ENCODE measurements at places on chromosomes 7 and 10.

DNA sequence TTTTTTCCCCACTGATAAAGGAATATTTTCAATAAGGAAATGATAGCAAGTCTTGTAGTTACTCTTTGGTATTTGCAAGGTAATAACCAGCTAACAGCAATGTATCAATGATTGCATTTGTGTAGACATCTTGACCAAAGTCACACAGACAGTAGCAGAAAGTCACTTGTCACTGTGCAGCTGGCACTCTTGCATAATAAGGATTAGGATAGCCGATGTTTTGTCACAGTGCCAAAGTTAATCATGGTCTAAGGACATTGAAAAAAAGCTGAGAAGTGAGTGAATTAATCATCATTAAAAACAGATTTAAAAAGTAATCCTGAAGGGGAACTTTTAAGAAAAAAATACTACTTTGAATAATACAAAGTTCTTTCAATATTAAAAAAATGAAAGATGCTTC is 834.3 kb upstream of the C7orf33 start:
- no peak for DNase-seq

- no peak for DNase-seq
Observed at GRCh38 chr10:77602231-77602912, 35.2 kb downstream of the KCNMA1 start.

DNA sequence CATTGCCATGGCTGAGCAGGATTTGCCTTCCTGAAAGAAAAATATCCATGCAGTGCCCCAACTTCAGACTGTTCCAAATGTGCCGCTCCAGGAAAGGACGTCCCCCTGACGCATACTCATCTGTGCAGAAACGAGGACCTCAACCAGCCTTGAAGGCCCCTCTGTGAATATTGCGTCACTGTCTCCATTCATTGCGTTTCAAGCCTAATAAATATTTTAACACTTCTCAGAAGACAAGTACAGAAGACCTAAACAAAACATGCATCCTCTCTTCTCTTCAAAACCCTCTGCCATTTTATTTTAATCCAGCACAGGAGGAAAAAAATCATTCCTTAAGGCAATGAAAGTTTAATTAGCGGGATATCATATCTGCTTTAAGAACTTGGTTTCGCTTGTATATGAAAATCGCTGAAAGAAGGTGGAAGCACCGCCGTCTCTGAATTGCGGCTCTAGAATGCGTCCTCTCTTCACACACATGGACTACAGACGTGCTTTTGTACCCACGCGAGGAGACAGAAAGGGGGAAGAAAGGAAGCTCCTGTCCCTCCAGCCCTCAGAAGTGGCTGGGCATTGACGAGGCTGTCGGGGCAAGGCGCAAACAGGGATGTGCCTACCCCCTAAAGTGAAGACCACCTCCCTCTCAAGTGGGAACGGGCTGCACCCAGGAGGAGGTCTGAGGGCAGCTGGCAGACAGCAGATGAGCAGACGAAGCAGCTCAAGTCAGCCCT is 36.8 kb downstream of the RGS10 start:
- no peak for DNase-seq

GRCh38 chr7:87598234-87599009 is 2.3 kb downstream of the ABCB1 start:
- no peak for DNase-seq

DNA sequence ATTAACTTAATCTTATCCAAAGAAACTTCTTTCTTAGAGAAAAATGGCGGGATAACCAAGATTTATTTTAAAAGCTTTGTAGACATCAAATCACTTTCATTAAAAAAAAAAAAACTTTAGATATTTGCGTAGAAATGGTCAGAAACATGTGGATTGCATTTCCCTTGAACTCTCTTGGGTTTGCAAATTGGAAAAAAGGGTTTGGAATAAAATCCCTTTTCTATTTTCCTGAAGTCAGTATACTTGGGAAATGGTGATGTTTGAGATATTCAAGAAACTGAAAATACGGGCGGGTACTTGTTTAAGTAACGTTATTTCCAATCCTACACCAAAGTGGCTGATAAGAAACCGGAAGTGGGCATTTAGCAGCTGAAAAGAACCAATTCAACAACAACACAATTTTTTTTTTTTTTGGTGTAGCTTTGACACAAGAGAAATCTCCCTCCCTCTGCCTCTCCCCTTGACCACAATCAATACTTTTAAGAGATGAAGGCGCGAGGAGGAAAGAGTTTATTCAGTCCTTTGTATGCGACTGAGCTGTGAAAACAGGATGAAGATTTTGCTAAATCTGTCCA is 13.7 kb upstream of the GFRA1 start:
- DNase-seq: no peak

DNA sequence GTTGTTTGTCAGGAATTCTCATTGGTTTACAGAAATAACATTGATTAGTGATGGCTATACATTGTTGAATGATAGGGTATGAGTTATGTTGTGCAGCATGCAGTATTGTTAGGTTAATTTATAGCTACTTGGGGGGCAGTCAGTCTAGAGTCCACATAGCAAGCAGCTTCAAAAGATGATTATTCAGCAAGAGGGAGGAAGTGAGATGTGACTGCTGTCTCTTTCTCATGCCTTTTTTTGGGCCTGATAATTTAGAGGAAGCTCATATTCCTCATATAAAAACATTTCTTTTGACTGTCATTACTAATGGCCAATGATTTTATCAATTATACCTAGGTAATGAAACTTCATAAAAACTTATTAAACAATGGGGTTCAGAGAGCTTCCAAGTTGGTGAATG is 3.4 kb upstream of the TBRG4 start:
- DNase-seq: no peak

DNA sequence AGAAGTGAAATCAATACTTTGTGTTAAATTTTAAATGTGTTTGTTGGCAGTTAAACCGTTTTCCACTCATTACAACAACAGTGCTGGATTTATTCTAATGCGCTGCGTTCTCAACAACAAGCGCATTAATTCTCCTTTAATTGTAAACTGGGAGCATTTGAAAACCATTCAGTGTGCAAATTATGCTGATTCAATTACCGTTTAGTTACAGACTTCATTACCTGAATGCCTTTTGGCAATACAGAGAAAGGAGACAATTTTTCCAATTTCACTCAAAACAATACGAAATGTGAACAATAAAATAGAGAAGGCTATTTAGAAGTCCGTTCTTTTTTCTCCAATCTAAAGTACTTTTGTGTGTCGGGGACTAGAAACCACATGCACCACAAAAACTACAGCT is 4.2 kb downstream of the NXPH1 start:
- no peak for DNase-seq

- DNase-seq: peak; percentile 83
Observed at GRCh38 chr7:101140746-101141382, 13.4 kb upstream of the AP1S1 start.

GRCh38 chr10:94024407-94024806 is 30.7 kb downstream of the PLCE1 start:
- no peak for DNase-seq

Measured in epithelial cell of esophagus (primary cell).